H54 (cell line): ENCODE measurements at places on chromosomes 5 and 9.
A peak's percentile ranks its signal among the peaks of the same experiment; 100 is the strongest.

- DNase-seq = no peak
Measured at GRCh38 chr9:92094655-92095054, 20.6 kb downstream of the SPTLC1 start.

DNA sequence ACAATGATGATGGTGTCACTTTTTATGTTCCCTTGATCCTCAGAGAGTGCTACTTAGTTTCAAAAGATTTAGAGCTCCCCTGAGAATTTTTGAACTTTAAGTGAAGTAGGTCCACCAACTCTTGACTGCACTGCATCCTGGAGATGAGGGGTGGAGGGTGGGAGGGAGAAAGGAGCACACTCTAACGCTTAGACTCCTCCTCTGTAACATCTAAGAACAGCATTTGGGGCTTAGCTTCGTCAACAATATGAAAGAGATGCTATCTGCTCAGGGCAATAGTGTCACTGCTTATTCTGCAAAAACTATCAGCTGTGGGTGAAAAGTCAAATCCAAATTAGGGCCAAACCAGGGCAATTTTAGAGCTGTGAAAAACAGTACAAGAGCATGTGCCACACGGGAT lies 242.8 kb upstream of the EFNA5 start:
- DNase-seq = no peak

DNA sequence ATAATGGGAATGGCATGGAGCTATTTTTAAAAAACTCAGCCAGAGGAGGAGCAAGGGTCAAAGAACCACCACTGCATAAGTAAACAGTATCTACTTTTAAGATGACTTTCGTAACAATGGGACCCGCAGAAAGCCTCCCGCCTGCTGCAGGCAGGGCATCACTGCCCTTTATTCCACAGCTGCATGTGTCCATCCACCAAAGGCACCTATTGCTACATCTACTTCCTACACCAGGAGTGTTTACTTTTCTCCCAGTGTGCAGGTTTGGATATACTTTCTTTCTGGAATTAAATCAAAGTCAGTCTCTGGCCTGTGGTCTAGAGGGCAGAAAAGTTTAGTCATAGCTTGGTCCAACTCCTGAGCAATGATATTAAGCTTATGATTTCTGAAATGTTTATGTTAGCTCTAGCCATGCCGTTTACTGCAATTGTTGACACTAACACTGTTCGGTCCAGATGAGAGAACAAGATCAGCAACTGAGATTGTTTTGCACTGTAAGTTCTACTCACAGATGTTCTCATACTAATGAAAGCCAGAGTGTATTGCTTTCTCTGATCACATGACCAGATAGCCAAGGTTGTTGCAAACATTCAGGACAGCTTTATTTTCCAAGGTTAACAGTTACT lies 391.5 kb downstream of the FGF10 start:
- peak; percentile 7 for DNase-seq

- DNase-seq = no peak
Measured at GRCh38 chr5:127229185-127229889, 61.3 kb upstream of the MEGF10 start.

DNA sequence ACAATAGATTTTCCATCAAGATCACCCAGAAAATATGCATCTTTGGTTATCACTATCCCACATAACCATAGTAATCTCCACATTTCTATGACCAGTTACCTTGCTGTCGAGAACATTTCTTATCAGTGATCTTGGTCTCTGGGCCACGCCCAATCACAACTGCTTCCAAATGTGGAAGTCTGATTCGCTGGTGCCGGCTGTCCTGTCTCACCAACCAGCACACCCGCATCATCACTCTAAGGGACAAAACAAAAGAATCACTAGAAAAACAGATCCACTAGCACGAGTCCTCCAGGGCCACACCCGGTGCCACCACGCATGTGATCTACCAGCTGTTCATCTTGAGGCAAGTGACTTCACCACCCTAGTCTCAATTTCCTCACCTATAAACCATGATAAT lies 11.8 kb downstream of the APTX start:
- DNase-seq = no peak

- no peak for DNase-seq
Measured at GRCh38 chr9:127334725-127335124, 62.2 kb upstream of the SLC2A8 start.

GRCh38 chr5:134793111-134793510 lies 34.5 kb downstream of the DDX46 start:
- DNase-seq = no peak

GRCh38 chr9:137547687-137548543 lies 2.3 kb downstream of the PNPLA7 start:
- DNase-seq = no peak

GRCh38 chr9:105064248-105065097 lies 136.5 kb upstream of the ABCA1 start:
- DNase-seq = peak; percentile 90

GRCh38 chr9:120965344-120966012 lies 38.9 kb upstream of the TRAF1 start:
- DNase-seq = no peak

DNA sequence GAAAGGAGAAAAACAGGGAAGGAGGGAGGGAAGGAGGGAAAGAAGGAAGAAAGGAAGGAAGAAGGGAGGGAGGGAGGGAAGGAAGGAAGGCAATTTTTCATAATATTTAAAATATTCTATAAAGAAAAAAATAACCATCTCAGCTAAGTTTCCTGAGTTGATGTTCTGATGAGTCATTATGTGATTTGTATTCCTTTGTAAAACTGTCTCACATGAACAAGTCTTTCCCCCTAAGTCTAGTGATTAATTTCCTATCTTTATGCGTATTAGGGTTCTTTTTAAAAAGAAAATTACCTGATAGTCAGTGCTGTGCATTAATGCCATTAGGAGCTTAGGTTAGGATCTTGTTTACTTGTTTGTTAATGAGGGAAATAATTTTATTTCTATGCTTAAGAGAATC lies 94.1 kb downstream of the RASEF start:
- no peak for DNase-seq

DNA sequence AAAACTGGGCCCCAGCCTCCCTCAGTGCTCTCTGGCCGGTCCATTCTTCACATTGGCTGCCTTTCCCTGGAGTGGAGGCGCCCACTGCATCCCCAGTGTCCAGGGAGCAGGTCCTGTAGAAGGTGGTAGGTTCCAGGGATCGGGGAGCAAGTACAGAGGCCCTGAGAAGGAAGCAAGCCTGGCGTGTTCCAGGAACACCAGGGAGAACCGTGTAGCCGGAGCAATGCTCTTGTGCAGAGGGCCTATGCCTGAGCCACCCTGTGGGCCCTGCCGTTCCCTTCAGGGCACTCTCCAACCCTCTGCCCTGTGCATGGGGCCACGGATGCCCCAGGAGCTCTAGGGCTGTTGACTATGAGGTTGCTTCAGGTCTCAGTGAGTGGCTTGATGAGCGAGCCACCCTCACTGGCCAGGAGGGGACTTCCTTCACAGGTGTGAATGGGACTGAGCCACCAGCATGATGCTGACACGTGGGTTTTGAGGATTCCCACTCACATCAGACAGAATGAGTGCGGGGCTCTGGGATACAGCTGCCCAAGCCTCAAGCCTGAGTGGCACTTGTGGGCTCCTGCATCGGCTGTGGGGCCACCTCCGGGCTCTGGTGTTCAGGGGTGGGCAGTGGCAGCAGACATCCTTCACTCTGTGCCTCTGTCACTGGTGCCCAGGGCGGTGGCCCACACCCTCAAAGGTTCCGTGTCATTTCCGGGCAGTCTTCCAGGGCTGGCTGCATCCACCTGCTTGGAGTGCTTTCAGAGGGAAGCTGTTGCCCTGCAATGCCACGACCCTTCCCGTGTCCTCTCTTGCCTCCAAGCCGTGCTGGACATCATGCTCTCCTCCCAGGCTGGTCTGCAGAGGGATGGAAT lies 54.4 kb downstream of the ADAMTS2 start:
- DNase-seq = no peak

DNA sequence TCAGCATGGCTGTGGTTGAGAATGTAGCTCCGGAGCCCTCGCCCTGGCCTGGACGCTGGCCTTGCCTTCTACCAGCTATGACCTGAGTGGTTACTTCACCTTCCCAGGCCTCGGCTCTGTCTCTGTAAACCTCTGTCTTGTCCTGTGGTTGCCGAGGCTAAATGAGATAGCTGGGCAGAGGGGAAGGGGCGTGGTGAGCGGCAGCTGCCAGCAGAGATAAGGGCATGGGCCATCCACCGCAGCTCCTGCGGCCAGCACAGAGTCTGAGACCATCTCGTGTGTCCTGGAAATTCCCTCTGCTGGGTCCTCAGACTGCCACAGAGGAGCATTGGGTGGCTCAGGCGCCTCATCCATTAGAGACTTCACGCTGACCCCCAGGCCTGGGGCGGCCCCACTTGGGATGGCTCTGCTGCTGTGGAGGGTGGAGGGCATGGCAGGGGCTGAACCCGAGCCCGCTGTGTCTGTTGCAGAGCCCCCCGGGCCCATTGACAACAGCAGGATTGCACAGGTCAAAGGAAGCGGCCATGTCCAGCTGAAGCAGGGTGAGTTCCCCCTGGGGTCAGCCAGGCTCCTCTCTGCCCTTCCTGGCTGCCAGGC lies 43.9 kb downstream of the USP20 start:
- no peak for DNase-seq

DNA sequence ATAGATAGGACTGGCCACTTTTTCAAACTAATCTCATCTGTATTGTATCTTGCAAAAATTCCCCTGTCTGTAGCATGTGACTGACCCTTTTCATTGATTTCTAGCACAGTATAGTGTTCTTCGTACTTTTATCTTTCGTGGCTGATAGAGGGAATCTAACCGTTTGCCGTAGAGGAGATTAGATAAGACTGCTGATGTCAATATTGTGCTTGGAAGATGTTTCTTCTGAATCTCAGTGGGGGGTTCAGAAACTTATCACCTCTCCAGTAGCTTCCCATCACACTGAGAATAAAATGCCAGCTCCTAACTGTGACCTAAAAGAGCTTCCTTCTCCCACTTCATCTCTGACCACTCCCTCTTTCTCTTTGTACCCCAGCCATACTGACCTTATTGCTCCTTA lies 25.4 kb upstream of the ALDOB start:
- DNase-seq = no peak

- no peak for DNase-seq
Measured at GRCh38 chr5:151159649-151160373, 2.2 kb upstream of the ANXA6 start.

- DNase-seq = no peak
Measured at GRCh38 chr5:31717561-31717960, 78.6 kb downstream of the PDZD2 start.

DNA sequence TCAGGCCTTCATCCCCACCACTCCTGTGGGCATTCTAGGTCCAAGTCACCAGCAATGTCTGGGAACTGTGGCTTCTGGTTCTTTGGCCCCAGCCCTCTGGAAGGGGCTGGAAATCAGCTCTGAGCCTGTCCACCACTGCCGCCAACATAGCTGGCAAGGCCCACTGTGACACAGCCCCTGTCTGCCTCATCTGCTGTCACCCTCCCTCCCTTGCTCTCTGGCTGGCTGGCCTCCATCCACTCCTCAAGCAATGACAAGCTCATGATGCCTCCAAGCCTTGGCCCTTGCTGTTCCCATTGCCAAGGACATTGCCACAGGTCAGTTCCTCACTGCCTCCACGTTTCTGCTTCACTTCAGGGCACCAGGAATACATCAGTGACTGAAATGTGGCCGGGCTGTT lies 93.7 kb downstream of the LHX2 start:
- DNase-seq = no peak

- DNase-seq = no peak
Measured at GRCh38 chr5:132872788-132873118, 715 bp upstream of the LEAP2 start.

GRCh38 chr5:139134906-139135305 lies 63.3 kb downstream of the SIL1 start:
- DNase-seq = no peak

DNA sequence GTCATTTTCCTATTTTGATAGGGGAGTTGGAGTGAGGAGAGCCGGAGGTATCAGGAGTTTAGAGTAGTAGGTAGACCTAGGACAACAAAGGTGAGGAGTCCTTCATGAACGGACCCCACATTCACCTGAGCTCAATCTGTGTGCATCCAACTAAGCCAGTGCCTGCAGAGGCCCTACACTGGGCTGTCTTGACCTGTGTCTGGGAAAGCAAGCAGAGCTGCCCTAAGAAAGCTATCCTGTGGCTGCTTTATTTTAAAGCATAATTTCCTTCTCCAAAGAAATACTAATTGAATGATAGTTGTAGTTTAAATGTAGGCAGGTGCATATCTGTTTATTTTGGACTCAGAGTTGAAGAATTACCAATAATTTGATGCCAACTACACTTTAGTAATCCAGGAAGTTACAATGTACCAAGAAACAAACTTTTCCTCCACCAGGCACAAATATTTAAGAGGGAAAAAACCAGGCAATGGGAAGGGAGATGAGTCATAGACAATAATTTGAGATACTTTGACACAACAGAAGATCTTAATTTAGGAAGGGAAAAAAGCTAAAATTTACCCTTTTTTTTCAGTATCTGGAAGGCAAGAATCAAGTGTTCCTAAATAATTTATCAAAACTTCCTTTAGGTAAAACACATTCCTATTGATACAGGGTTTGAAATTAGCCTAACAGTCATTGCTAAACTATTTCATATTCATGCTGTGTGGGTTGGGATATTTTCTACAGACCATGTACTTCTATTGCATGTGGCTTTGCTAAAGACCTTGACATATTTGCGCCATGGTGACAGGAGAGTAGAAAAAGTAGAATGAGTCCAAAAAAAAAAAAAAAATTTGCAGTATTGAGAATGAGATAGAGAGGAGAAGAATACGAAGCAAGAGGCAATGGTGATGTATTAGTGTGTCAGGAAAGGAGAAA lies 376.6 kb upstream of the TUSC1 start:
- DNase-seq = no peak

GRCh38 chr9:93616044-93616443 lies 39.7 kb downstream of the PHF2 start:
- DNase-seq = no peak

DNA sequence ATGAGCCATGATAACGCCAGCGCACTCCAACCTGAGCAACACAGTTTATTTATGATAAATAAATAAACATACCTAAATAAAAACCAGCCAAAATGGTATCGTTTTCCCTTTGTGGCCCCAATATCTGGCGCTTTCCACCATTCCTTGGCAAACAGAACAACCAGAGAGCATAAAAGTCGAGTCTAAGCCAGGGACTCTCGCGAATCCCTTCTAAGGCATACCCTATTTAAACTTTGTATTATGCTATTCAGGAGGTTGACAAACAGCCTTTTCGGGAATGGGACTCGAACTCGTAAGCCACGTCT lies 386 bp upstream of the MATR3 start:
- no peak for DNase-seq

- DNase-seq = no peak
Measured at GRCh38 chr9:131366761-131367401, 27.0 kb upstream of the PRRC2B start.
